Suppressor macrophage (primary cell): ENCODE measurements at places on chromosomes 6 and 20.

DNA sequence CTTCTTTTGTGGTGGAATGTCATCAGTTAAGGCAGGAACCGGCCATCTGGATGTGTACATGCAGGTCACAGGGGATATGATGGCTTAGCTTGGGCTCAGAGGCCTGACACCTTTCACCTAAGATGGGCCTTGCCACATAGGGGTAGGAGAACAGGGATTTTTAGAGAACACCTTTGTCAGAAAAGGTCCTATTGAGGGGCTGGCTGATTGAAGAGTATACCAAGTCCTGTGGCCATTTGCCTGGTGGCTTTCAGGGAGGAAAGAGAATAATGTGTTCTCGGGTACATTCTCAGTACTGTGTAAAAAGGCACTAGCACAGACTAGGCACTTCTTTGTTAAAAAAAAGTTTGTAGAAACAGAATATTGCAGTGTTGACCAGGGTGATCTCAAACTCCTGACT lies 26.4 kb downstream of the GMPR start:
- DNase-seq = no peak

DNA sequence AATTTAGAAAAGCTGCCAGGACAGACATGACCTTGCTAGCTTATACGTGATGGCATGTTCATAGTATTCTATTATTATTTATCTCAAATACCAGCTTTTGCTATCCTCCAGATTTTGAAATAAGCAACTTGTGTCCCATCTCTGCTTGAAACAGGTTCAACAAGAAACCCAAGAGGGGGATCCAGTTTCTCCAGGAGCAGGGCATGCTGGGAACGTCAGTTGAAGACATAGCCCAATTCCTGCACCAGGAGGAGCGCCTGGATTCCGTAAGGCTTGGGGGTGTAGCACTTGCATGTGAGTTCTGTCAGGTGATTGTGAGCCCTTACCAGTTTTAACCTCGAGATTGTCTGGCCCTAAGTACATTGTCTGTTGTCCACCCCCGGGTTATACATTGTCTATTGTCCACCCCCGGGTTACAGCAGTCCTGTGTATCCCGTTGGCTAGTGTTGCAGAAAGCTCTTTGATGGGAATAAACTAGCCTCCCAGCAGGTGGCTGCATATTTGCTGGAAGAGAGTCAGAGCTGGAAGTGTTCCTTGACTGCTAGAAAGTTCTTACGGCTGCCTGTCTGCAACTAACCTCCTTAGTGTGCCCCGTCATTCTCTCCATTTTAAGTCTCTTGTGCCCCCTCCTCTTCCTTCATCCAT lies 61.4 kb upstream of the CSE1L start:
- no peak for DNase-seq

GRCh38 chr20:57528148-57528547 lies 3.2 kb upstream of the CTCFL start:
- DNase-seq = no peak

GRCh38 chr6:147246853-147247635 lies 42.8 kb downstream of the STXBP5 start:
- no peak for DNase-seq

GRCh38 chr20:698276-698675 lies 22.7 kb upstream of the SCRT2 start:
- DNase-seq = no peak

DNA sequence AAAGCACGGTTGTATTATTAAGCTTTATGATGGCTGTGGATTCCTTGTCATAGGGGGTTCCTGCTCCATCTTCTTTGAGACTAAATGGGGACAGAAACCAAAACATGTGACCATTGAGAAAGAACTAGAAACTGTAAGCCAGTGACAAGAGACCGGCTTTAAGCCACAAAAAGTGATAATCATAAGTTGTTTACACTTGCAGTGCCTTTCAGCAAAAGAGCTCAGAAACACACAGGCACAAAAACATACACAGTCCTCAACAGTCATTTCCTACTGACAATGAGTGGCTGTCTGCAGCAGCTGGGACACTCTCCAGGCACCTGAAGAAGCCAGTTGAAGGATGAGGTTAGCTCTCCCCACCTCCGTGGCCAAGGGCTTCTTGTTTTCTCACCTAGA lies 20.0 kb upstream of the UBE2J1 start:
- DNase-seq = no peak
